NCI-H2029 treated with DMSO at 0.1 percent for 48 hours (cell line): ENCODE measurements at places on chromosomes 2 and 18.

DNA sequence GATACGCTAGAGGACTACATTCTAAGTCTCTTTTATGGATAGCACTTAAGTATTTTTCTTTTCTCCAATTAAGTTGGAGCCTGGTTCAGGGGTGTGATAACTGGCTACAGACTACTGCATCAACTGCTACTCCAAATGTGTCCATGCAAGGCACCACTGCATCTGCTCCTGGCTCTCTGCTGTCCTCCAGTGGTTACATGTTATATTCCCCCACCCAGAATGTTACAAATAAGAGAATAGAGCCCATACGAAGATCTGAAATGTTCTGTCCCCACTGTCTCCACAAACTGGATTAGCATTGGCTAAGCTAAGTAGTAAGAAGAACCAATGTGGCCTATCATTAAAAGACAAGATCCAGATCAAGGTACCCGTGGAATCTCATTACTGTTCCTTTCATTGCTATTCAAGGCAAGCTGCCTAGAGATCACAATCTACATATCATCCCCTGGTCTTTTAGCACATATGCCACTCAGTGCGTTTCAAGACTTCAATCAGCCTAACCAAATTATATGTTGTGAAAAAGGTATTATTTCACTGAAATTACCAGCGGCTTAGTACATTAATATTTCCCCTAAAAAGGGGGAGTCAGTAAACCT lies 308.3 kb upstream of the SLC8A1 start:
- DNase-seq: peak; percentile 10

DNA sequence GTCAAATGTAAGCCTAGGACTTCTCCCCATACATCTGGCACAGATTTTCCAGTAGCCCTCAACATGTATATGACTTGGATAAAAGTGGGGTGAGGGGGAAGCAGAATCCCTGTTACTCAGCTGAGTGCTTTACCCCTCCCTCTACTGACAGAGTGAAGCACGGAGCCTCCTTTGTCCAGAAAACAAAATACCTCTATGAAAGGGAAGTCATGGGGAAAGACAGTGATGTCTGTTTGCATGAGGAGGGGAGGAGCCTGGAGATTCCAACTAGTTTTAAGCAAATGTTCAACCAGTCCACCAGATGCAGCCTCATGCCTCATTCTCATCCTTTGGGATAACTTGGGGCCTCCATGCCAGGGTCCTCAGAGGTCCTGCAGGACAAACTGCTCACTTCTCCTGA lies 203.9 kb downstream of the SMAD2 start:
- DNase-seq: no peak

- DNase-seq: no peak
These were observed 317.6 kb downstream of the LNPK start for GRCh38 chr2:175684466-175684865.

- DNase-seq: no peak
These were observed 585.8 kb downstream of the CNTNAP5 start for GRCh38 chr2:124610866-124611265.

DNA sequence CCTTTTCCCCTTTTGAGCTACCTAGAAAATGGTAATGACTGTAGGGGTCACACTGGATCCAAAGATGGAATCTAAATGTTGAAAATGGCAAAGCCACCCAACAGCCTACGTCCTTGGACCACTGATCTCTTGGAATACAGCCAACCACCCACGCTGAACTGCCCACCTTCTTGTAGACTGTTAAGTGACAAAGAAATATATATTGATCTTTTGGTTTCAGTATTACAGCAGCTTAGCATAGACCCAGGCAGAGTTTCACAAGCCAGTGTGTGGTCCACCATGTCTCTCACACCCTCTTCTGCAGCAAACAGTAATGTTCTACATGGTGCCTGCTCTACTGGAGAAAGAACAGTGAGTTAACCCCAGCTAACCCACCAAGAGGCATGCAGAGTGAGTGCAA lies 20.2 kb downstream of the CACNB4 start:
- no peak for DNase-seq

- no peak for DNase-seq
These were observed 143.9 kb downstream of the MAIP1 start for GRCh38 chr2:200099256-200099655.

DNA sequence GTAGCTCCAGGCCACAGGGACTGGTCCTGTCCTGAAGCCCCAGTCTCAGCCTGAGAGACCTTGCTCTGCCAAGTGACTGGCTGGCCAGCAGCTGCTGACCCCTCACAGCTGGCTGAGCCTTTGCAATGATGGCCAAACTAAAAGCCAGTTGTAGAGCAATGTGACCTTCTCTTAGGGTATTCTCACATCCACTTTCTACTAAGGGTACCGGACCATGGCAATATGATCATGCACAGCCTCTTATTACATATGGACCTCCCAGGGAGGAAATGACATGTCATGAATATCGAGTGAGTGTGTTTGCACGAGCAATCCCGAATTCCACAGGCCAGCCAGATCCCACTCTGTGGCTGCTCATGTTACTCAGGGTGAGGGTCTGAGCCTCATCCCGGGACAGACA lies 213.9 kb downstream of the VAPA start:
- DNase-seq: no peak

DNA sequence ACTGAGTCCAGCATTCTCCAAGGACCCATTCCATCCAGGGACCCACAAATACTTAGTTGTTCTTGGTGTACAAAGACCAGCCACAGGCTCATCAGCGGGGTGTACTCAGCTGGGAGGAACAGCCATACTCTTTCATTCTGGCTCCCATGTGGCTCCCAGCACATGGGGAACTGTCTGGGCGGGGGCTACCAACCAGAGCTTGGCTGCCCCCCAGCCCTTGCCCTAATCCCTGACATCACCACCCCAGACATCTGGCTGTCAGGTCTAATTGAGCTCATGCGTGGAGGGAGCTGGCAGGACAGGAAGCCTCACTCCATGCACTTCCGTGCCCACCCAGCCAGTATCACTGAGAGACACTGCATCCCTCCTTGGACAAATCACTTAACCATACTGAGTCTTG lies 283.6 kb downstream of the DYSF start:
- no peak for DNase-seq

- no peak for DNase-seq
These were observed 20.9 kb upstream of the BAZ2B start for GRCh38 chr2:159637240-159637639.

GRCh38 chr2:136538489-136538888 lies 226.9 kb upstream of the THSD7B start:
- DNase-seq: no peak

- no peak for DNase-seq
These were observed 5.4 kb downstream of the RAB11FIP5 start for GRCh38 chr2:73107211-73107926.

DNA sequence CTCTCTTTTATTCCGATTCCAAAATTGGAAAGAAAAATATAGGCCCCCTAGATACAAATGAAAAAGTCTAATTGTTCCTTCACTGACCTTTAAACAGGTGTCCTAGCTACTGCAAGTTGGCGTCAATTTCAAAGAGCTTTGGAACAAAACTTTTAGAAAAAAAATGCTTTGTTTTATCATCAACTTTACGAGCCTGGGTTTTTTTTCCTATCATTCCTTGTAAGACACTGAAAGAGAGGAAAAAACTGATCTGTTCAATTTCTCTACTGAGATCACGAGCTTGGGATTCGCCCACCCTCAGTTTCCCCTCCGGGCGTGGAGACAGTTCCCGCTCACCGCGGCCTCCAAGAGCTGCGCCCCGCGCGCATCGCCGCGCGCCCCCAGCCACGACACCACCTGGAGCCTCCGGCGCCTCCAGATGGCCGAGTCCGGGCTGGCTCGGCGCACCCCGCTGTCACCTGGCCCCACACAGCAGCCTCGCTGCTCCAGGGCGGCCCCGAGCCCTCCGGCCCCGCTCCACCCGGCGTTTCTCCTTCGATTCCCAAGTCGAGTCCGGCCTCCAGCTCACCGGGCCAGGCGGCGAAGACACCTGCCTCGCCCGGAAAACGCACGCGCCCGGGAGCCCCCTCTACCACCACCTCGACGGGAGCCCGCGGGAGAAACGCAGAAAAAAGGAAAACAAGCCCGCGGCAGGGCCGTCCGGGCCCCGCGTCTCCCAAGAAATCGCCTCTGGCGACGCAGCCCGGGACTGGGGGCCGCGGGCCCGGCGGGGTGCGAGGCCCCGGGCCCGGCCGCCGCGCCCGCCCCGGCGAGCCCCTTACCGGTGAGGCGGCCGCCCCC lies 656 bp downstream of the TBC1D8 start:
- DNase-seq: no peak

DNA sequence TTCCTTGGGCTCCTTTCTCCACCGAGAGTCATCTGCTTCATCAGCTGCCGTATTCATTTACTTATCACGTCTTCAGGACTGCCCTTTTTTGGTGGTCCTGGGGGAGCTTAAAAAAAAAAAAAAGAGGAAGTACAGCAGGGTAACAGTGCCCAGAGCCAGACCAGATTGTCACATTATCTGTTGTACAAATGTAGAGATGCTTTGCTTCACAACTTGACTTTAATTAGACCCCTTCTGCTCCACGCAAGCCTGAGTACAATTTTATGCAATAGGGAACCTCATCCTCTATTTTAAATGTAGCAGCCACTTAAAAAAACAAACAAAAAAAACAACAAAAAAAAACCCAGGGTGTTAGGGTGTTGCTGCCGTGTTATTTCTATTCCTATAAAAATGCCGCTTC lies 128.3 kb downstream of the PRPF40A start:
- no peak for DNase-seq

DNA sequence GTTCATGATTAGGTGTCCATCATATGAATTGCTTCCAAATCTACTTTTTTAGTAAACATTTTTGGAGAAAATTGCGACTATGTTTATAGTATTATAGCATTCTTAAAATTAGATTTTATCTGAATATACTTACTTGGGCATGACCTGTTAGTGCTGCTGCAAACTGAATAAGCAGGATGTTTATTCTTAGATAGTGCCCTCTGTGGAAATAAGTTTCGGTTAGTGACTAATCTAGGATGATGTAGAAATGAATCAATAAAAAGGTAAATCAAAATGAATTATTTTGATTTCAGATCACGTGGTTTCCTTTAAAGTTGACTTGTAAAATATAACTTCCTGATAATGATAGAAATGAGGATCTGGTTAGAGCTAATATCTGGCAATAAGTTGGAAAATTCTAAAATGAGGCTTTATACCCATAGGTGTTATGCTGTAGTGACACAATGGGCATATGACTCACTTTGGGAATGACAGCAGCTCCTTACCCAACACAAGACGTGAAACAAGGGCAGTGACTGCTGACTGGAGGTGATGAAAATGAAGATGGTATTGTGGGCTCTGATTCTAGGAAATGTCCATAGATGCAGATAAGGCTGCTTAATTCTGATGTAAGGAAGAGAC lies 165.8 kb upstream of the TCF4 start:
- no peak for DNase-seq

DNA sequence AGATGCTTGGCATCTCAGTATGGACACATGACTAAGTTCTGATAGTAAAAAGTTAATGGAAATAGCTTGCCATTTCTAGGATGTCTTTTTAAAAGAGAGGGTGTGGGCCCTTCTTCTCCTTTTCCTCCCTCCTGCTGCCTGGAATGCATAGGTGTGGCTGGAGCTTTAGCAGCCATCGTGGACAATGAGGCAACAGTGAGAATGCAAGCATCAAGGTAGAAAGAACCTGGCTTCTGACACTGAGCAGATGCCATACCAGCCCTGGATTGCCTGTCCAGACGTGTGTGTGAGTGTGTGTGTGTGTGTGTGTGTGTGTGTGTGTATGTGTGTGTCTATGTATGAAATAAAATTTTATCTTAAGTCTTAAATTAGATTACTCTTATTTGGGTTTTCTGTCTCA lies 660.1 kb downstream of the XIRP2 start:
- DNase-seq: no peak

DNA sequence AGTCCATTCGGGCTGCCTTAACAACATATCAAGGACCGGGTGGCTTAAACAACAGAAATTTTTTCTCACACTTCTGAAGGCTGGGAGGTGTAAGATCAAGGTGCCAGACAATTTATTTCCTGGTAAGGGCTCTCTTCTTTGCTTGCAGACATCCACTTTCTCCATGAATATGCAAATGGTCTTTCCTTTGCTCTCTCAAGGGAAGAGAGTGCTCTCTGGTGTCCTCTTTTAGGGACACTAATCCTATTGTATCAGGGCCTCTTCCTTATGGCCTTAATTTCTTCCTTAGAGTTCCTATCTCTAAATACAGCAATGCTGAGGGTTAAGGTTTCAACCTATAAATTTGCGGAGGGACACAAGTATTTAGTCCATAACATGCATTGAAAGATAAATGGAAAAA lies 770.8 kb downstream of the DSC3 start:
- no peak for DNase-seq

GRCh38 chr2:226180281-226180884 lies 619.2 kb downstream of the IRS1 start:
- no peak for DNase-seq

- DNase-seq: no peak
These were observed 40.2 kb downstream of the CWC22 start for GRCh38 chr2:179966778-179967394.

DNA sequence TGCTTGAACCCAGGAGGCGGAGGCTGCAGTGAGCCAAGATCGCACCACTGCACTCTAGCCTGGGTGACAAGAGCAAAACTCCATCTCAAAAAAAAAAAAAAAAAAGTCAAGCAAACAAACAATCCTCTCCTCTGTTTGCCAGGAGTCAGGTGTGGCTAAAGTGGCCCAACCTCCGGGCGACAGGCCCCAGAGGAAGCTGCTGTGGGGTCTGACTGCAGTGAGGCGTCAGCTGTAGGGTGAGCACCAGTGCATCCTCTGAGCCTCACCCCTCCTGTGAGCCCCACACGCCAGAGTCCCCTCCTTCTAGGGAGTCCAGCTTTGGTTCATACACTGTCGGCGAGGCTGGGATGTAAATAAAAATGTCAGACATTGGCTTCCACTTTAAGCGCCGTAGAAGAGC lies 76.5 kb upstream of the HS6ST1 start:
- DNase-seq: no peak

DNA sequence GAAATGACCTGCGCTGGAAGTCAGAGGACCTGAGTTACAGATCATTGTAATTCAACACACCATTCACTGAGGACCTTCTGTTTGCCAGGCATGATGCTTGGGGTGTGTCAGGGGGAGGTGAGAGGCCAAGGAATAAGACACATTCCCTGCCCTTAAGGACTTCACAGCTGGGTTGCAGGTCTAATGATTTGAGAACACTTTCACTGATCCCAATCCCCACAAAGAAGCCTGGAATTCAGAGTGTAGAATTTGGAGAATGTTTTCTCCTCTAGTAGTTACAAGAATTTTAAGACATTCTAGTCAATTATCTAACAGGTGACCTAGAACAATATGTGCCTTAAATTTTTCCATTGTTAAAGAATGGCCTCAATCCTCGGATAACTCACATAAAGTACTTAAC lies 322.4 kb downstream of the TNS1 start:
- no peak for DNase-seq

GRCh38 chr2:21233194-21233593 lies 109.4 kb downstream of the TDRD15 start:
- no peak for DNase-seq

DNA sequence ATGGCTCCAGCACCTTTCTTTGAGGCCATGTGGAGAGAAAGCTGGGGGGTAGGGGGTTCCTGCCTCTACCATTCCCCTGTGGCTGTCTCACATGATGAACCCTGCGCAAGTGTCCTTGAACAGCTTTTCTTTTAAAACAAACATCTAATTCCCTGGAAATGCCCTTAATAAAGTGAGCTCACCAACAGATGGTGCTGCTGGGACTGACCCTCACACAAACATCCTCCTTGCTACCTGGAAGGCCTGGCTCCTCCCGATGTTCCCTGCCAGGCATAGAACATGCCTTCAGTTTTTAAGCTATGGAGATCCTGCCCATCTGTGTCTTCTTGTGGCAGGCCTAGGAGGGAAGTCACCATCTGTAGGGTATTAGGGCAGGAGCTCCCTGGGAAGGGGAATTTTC lies 60.7 kb upstream of the GATA6 start:
- DNase-seq: no peak
